ENCODE measurements at places on chromosomes 2 and 18.

- DNase-seq: peak; percentile 55
Observed at GRCh38 chr18:2547477-2548087, 23.7 kb downstream of the METTL4 start.

- DNase-seq: no peak
Observed at GRCh38 chr2:240962300-240963064, 35.9 kb upstream of the SNED1 start.

DNA sequence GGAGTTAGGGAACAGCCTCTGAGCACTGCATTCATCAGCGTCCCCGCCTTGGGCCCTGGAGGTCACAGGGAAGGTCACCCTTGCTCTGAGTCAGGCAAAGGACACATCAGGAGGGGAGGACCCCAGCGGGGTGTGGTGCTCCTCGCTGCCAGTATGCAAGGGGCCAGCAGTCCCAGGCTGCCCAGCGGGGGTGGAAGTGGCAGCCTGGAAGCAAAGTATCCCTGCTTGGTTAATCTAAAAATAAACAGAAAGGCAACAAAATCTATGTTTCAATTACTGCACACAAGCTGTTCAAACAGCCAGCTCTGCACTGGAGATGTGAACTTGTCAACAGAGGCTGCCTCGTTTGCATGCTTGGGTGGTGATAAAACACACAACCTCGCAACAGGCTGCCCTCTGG is 164.1 kb downstream of the KLHL29 start:
- no peak for DNase-seq

GRCh38 chr2:107340955-107341354 is 455.0 kb upstream of the ST6GAL2 start:
- DNase-seq: no peak

Measured in MCF 10A (cell line).